ENCODE measurements at places on chromosomes 6 and 20.

DNA sequence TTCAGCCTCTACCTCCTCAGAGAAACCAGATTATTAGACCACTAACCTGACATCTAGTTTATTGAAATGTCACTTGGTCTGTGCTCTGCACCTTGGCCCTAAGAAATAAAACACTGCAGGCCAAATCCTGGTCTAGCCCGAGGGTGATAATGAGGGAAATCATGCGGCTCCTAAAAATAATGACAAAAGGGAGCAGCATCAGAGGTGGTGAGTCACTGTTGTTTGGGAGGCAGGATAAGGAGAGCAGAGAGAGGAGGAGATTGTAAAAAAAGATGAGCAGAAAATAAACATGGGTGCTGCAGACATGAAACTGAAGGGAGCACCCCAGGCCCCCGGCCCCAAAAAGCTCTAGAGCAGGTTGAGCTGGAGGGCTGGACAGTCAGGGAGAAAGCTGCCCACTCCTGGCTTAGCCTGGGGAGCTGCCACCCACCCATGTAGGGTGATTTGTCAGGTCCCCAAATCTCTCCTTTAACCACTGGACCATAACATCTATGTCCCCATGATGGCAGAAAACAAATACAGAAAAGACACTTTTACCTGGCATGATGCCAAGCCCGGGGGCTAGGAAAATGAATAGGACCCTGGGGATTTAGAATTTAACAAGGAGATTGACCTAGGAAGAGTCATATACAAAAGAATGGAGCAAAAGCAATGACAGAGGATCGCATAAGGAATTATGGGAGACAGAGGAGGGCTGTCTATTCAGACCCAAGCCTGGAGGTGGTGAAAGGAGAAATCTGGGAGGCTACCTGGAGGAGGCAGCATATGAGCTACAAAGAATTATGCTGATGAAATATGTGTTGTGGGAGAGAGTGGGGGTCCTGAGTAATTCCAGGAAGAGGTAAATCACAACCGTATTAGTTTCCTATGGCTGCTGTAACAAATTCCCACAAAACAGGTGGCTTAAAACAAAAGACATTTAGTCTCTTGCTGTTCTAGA, 103.7 kb downstream of the SNAP25 start:
- DNase-seq = no peak

DNA sequence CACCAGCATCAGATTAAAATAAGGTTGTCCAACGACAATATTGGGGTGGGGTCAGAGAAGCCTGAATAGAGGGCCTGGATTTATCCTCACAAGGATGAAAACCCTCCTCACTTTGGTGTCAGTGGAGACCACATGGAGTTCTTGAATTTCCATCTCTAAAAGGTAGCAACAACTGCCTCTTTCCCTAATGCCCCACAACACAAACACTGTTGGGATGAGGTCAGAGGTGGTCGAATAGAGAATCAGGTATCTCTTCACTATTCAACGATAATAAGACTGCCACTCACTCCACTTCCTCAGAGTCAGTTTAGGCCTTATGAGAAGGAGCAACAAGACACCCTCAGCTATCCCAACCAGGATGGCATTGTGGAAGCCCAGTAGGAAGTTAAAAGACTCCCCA, 596.1 kb downstream of the HTR1B start:
- DNase-seq = no peak

DNA sequence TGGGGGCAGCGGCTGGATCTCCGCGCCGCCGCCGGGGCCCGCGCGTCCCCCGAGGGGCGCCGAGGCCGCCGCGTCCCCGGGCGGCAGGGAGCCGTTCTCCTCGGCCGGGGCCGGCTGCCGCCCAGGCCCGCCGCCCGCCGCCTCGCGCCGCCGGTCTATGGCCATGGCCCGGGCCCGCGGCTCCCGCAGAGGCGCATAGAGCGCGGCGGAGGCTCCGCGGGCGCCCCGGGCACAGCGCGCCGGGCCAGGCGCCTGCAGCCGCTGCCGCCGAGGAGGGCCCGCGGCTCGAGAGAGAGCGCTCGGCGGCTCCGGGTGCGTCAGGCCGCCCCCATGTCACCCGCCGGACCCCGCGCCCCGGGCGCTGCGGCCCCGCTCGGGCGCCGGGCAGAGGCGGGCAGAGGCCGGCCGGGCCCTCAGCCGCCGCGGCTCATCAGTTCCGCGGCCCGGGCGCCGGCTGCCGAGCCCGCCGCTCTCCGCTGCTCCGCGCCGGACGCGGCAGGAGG, 404 bp downstream of the SLC22A23 start:
- DNase-seq = no peak

GRCh38 chr6:154805288-154805911, 72.2 kb downstream of the SCAF8 start:
- no peak for DNase-seq

DNA sequence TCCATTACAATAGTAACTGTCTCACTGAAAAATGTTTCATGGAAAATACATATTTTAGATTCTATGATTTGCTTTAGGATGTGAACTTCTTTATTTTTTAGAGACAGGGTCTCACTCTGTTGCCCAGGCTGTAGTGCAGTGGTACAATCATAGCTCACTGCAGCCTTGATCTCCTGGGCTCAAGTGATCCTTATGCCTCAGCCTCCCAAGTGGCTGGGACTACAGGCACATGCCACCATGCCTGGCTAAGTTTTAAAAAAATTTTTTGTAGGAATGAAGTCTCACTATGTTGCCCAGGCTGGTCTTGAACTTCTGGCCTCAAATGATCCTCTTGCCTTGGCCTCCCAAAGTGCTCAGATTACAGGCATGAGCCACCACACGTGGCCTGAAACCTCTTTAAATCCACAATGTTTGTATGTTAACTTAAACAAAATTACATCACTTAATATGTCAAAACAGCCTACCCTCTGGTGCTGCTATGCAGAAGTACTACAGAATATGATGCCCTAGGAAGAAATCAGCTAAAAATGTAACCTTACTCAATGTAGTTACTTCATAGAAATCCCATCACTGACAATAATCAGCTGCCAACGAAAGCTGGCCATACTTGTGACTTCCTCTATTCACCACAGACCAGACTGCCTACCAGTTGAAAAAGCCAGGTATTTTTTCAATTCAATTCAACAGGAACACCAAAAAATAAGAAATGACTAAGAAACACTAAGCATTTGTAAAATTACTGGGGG, 17.6 kb downstream of the EEF1A1 start:
- no peak for DNase-seq

- DNase-seq = no peak
Observed at GRCh38 chr20:51373713-51374455, 168.6 kb downstream of the NFATC2 start.

GRCh38 chr6:147267658-147268057, 63.4 kb downstream of the STXBP5 start:
- no peak for DNase-seq

- no peak for DNase-seq
Observed at GRCh38 chr6:118507636-118508035, 40.5 kb upstream of the PLN start.

GRCh38 chr6:70673601-70674000, 5.9 kb downstream of the SMAP1 start:
- DNase-seq = no peak

- DNase-seq = no peak
Observed at GRCh38 chr6:29509711-29510110, 22.0 kb upstream of the MAS1L start.

DNA sequence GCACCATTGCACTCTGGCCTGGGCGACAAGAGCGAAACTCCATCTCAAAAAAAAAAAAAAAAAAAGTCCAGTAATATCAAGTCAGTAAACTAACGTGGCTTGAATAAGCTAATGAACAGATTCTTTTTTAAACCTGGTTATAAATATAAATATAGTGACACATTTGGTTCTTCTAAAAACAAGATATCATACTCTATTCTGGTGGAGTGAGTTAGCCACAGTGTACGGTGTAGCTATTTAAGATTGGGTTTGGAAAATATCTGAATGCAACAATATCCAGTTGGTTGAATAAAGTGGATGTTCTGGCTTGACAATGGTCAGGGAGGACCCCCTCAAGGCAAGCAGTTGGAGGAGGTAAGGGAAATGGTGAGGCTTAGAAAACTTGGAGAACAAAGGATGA, 5.9 kb upstream of the DEK start:
- DNase-seq = no peak

DNA sequence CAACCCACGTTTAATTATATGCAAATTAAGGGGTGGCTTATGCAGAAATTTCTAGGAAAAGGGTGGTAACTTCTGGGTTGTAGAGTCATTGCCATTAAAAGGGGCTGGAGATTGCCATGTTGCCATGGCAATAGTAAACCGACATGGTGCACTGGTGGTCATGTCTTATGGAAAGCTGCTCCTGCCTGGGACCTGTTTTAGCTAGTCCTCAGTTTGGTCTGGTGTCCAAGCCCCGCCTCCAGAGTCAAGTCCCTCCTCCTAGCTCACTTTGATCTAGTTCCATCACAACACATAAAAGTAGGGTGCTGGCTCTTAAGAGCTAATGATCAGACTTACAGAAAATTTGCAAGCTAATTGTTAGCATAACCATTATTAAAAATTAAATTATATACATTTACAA, 5.3 kb downstream of the SLC22A2 start:
- DNase-seq = no peak

DNA sequence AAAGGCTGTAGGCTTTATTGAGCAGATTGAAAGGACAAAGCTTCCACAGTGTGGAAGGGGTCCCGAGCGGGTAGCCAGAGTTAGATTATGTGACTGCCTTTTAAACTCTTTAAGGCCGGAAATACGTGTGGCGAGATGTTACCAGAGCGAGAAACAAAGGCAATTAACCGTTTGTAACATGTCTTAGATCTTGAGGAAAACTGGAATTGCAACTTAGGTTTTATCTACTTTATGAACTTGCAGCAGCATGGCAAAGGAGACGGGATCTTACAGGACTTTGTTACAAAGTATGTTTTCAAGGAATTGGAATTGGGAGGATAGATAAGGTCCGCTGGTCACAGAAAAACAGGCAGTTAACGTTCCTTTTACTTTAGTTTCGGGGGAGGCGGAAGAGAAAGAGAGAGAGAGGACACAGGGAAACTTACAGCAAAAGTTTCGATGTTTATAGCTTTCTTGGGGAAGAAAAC, 594.7 kb upstream of the ADGRB3 start:
- DNase-seq = peak; percentile 17

DNA sequence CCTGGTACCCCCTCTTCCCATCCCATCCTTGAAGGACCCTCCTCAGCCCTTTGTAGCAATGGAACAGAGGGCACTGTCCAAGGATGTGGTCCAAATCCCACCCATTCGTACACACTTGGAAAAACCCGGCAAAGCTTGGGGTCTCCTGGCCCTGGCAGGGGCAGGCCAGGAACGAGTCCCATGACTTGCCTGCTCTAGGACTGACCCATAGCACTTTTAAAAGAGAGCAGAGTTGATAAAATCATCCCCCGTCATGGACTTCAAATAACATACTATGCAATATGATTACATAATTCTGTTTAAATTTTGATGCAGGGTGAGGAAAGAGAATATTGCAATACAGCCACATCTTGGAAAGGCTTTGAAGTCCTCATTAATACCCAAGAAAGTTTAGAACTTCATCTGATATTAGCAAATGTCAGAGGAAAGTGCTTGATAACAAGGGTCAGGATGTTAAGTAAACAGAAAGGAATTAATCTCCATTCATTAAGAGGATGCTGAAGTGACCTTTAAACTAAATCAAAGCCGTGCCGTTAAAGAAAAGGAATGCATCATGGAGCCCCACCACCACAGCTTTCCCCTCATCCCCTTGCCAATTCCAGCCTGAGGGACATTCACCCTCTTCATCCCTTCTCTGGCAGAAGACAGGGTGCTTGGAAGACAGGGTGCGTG, 60.7 kb upstream of the NXT1 start:
- no peak for DNase-seq

DNA sequence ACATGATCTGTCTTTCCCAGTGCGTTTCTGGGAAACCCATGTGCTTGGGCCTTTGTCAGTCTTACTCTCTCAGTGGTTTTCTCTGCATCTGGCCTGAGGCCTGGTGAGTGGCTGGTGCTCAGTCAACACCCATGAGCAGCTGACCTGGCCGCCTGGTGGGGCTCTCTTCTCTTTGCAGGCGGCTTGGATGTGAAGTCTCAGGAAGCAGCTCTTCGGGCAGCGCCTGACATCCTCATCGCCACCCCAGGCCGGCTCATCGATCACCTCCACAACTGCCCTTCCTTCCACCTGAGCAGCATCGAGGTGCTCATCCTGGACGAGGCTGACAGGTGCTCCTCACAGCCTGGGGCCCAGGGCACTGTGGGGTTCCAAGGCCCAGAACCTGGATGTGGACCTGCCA, 10.8 kb downstream of the DDX27 start:
- no peak for DNase-seq

- no peak for DNase-seq
Observed at GRCh38 chr6:88730611-88731011, 232.8 kb downstream of the RNGTT start.

GRCh38 chr6:50962213-50962759, 143.6 kb downstream of the TFAP2B start:
- no peak for DNase-seq

GRCh38 chr6:146191166-146191565, 162.3 kb downstream of the GRM1 start:
- DNase-seq = no peak

- DNase-seq = no peak
Observed at GRCh38 chr20:62246431-62246830, 8.1 kb downstream of the OSBPL2 start.

DNA sequence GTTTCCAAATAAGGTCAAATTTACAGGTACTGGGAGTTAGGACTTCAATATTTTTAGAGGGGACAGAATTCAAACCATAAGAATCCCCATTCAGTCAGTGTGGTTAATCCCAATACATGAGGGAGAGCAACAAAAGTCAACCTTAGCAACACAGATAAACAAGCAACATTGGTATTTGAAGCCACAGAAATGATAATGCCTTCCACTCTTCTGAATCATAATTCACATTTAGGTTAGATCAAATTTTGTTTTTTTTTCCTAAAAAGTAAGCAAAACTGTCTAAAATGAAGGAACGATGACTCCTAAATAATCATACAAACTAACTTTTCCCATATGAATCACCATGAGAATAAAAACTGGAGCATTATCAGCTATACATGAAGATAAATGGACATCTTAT, 246.0 kb upstream of the TENT5A start:
- no peak for DNase-seq

- no peak for DNase-seq
Observed at GRCh38 chr6:145228962-145229582, 506.2 kb downstream of the EPM2A start.

DNA sequence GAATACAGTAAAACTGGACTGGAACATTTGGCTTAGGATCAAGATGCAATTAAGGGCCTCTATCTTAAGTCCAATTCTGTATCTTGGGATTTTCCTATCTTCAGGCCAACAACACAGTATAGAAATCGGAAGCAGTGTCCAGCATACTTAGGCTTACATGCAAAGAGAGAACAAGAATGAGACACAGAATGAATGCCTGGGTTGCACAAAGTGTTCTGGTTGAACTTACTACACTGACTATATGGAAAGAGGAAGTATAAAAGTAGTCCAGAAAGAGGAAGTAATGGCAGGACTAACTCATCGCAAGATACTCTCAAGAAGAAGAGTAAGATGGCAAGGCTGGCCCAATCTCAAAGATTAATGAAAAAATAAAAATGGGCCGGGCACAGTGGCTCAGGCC, 87.6 kb downstream of the BTBD9 start:
- DNase-seq = no peak

All from right renal cortex interstitium (tissue), 3 donors.